ENCODE measurements at places on chromosomes 11 and 22.

- no peak for DNase-seq
Observed at GRCh38 chr11:78295991-78296930, 107.5 kb downstream of the USP35 start.

DNA sequence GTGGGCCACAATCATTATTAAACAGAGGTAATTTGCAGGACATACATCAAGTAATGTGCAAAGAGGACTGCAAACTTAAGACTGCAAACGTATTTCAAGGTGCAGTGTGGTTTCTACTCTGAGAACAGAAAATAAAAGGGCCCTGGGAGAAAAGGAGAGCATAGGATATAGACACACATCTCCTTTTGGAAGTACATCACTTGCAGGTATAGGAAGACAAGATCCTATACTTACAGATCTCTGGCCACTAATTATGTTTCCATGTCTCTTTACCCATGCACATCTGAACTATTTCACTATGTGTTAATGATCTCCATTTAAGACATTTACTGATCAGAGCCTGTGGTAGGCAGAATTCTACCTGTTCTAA is 47.7 kb downstream of the PIWIL3 start:
- DNase-seq: no peak

GRCh38 chr11:124674168-124674517 is 439 bp downstream of the SPA17 start:
- DNase-seq: no peak

DNA sequence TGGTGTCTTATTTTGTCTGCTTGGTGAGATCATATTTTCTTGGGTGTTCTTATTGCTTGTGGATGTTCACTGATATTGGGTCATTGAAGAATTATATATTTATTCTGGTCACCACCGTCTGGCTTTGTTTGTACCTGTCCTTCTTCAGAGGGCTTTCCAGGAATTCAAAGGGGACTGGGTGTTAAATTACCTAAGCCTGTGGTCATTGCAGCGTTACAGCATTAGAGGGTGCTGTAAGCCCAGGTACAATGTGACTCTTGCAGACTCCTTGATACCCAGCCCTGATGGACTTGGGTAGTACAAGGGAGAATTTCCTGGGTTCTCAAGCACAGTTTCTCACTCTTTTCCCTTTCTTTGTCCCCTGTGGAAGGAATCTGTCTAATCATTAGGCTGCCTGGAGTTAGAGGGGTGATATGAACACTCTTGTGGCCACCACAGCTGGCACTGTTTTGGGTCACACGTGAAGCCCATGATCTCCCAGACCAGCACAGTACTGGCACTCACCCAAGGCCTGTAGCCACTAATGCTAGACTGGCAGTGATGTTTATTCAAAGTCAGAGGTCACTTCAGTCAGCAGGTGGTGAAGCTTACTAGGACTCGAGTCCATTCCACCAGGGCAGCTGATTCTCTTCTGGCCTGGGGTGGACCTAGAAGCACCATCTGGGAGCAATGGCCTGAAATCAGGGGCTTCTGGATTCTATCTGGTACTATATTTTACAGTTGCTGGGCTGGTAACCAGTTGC is 56.1 kb upstream of the NARS2 start:
- DNase-seq: no peak

DNA sequence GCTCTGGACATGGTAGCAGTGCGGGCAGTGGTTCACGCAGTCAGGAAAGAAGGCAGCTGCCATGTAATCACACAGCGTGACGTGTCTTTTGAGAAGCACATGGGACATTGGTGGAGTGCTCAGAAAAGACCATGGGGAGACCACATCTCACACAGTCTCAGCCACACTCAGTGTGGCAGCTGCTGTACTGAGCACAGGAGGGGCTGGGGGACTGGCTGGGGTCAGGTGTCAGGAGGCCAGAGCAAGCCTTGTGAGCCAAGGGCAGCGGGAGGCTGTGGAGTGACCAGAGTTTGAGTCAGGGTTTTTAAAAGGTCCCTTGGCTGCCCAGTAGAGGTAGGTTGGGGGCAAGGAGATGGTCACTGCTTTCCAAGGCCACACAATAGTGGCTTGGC is 18.5 kb downstream of the CLDN5 start:
- DNase-seq: no peak

GRCh38 chr11:33703234-33703633 is 2.6 kb upstream of the C11orf91 start:
- no peak for DNase-seq

DNA sequence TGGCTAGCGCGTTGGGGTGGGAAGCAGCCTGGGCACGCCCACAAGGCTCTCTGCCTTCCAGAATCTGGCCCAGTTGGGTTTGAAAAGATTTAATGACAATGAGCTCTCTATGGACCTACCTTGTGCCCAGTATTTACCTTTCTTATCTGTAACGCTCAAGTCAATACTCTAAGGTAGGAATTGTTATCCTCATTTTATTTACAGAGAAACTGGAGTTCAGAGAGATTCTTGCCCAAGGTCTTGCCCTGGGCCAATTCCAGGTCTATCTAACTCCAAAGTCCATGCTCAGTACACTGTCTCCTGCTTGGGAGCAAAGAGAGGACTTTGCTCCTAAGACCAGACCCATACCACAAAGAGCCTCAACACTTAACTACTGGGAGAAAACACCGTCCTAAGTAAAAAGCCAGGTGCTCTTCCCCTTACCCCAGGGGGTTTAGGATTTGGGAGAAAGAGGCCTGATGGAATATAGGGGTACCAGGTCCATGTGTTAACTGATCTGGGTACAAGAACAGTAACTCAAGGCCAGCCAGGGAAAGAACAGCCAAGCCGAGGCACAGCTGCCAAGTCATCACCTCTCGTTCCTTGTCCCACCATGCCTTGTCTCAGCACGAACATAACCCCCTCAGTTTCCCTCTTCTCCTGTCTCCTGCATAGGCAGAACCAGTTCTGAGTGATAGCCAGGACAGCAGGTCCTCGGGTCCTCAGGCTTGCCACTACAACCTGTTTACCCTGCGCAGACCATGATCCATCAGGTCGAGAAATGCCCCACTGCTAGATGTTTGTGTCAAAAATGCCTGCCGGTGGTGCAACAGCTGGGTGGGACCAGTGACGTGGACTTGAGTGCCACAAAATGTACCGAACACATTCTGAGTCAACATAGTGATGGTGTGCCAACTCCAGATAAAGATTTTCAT is 14.6 kb downstream of the APOA4 start:
- no peak for DNase-seq

- DNase-seq: no peak
Observed at GRCh38 chr22:17587629-17588028, 24.3 kb downstream of the SLC25A18 start.

GRCh38 chr11:35327829-35328228 is 91.5 kb downstream of the SLC1A2 start:
- no peak for DNase-seq

DNA sequence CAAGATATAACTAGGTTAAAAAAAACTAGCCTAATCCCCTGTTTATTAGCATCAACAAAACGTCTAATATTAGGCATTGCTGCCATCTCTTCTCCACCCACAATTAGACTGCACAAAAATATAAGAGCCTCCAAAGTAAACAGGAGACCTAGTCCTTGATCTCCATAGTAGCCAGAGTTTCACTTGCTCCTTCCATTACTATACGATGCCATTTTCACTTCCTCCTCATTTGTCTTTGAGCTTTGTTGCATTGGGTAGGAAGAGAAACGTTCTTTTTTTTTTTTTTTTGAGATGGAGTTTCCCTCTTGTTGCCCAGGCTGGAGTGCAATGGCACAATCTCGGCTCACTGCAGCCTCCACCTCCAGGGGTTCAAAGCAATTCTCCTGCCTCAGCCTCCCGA is 42.3 kb upstream of the RDX start:
- no peak for DNase-seq

DNA sequence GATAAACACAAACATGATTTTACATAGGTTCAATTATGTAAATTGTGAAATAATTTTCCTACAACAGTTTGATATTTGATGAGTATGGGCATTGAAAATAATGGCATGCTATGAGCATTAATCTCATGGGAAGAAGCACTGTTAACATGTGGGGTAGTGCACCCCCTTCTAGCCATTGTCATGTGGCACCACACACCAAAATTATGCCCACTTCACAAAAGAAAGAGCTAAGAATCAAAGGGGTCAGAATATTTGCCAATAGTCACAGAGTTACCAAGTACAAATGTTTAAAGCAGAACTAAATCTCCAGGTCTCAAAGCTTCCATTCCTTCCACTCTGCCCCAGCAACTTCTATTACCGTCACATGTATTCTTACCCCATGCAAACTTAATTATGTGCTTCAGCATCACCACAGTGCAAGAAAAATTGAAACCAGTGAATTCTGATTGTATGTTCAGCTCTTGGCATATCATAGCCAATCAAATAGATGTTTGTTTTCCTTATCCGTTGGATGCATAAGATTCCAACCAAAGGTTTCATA is 1273.8 kb downstream of the FAM181B start:
- no peak for DNase-seq

DNA sequence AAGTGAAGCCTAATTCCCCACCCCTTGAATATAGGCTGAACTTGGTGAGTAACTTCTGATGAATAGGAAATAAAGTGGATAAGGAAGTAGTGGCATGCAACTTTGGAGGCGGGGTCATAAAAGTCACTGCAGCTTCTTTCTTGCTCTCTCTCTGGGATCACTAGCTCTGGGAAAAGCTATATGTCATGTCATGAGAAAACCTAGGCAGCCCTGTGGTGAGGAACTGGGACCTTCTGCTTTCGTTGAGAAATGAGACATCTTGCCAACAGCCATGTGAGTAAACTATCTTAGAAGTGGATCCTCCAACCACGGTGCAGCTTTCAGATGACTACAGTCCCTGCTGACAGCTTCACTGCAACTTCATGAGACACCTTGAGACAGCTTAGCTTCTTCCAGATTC is 15.7 kb downstream of the ZNF214 start:
- DNase-seq: no peak

DNA sequence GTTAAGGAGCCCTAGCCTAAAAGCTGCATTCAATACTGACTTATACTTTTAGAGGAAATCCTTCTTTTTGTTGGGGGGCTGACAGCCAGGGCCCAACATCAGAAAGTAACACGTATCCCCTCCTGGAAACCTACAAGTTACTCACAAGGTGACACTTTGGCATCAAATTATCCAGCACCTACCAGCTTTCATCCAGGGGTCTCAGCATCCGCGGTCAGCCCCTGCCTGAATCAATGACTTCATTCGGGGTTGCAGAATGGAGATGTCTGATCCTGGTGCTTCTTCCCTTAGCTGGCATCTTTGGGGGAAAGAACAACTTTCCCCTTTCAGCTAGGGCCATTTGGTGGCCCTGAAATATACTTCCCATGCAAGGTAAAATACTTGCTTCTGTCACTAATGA is 5.3 kb upstream of the NAP1L4 start:
- DNase-seq: no peak

- no peak for DNase-seq
Observed at GRCh38 chr11:12319461-12319951, 57.9 kb upstream of the PARVA start.

- DNase-seq: no peak
Observed at GRCh38 chr11:112694813-112695212, 266.4 kb upstream of the NCAM1 start.

- no peak for DNase-seq
Observed at GRCh38 chr11:87144252-87144651, 106.5 kb downstream of the TMEM135 start.

- no peak for DNase-seq
Observed at GRCh38 chr22:46526244-46526839, 11.1 kb downstream of the CELSR1 start.

- DNase-seq: no peak
Observed at GRCh38 chr22:18113680-18114394, 3.2 kb downstream of the TUBA8 start.

DNA sequence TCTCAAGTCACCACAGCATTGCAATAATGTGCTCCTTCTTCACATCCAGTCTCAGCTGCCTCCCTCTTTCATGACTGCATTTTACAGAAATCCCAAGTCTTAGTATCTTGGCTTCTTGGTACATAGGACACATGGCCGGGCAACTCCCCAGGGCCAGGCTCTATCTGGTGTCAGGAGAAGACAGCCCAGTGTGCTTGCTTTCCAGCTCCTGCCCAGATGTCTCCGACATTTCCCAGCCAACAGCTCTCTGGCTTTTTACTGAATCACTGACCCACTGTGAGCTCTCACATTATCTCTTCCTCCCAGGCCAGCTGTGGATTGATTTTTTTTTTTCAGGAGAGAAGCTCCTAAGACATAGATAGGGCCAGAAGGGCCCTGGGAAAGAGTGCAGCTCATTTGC is 346.0 kb upstream of the C11orf87 start:
- no peak for DNase-seq

GRCh38 chr22:29388759-29389090 is 355 bp upstream of the AP1B1 start:
- no peak for DNase-seq

GRCh38 chr11:84541731-84542340 is 1085.3 kb downstream of the DLG2 start:
- no peak for DNase-seq

GRCh38 chr11:121557348-121557747 is 104.6 kb upstream of the SORL1-AS1 start:
- DNase-seq: no peak

DNA sequence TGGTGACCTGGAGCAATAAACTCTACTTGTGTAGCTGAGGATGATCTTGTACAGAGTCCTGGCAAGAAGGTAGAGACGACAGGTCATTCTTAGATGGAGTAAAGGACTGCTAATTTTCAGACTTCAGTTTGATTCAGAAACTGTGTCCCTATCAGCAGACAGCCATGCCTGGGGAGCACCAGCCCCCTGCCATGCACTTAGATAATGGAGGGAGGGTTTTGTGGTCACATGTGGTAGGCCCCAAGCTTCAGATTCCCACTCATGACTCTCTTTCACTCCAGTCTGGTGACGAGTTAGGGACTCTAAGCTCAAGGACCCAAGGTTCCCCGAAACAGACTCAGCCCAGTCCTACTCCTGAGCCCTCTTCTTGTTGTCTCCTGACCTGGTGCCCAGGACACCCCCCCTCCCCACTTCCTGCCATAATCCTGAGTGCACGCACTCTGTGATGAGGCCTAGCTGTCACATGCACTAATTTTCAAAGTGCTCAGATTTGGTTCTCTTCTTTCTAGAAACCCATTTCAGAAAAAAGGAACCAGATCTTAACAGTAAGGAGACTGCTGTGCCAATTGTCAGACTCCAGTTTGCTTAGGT is 10.2 kb upstream of the AMPD3 start:
- DNase-seq: no peak

GRCh38 chr11:71120471-71120896 is 131.9 kb downstream of the SHANK2 start:
- DNase-seq: no peak
